ENCODE measurements at places on chromosomes 1 and 21.

- no peak for DNase-seq
Measured at GRCh38 chr1:30184393-30185141, 538.8 kb downstream of the MATN1 start.

GRCh38 chr1:165862448-165862847 is 35.0 kb downstream of the UCK2 start:
- DNase-seq = no peak

DNA sequence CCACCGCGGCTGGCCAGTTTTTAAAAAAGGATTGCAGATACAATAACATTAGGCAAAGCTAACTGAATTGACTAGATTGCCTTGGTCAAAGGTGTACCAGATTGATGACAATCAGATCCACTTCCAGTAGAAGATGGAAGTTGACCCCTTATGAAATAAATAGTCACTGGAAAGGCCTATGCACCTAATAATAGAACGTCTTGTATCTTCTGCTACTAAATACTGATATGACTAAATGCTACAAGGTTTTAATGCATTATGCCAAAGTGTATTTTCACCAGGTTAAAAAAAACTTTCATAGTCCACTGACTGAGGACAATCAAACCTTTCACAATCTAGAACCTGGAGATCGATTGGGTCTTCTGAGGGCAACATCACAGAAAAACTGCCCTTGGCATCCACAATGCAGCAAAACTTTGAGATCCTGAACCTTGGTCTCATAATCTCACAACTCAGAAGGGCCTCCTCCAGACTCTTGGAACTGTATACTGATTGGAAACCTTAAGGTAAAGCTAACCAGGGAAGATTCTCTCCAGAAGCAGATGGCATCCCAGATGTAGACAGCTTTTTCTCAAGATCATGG is 7.8 kb upstream of the RBBP5 start:
- no peak for DNase-seq

DNA sequence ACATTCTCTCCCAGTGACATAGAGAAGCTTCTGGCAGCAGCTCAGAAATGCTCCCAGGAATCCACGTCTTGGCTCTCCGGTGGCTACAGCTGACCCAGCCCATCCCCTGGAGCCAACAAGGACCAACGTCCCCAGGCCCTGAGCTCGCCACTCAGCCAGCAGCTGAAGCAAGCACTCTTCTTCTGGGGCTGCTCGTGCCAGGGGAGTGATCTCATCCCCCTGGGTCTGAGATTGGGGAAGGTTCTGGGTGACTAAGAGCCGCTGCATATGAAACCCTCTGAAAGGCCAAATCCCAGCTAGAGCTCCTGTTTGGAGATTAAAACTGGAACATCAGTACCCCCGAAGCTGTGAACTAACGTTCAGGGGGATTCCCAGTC is 487.9 kb downstream of the NPHP4 start:
- no peak for DNase-seq

DNA sequence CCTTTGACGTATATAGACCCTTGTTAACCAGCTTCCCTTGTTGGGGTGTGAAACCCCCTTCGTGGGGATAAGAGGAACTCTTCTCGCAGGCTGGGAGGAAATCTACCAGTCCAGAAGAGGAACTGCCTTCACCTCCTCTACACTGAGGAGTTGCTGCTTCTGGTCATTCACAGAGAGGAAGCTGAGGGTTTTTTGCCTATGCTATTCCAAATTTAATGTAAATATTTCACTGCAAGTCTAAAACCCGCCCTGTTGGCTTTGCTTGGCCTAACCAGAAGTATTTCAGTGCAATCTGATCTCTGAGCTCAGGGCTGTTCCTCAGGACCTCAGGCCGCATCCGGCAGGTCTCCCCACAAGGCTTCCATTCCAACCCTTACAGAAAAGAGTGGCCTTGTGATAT is 150.1 kb downstream of the HIVEP3 start:
- no peak for DNase-seq

- DNase-seq = no peak
Measured at GRCh38 chr1:41539418-41539805, 54.9 kb upstream of the EDN2 start.

All from CD4-positive, alpha-beta T cell treated with Interleukin-6 for 4 hours (primary cell).